Renal pelvis (tissue), 12 donors: ENCODE measurements at places on chromosomes 11 and 22. TPM values are rescaled to one million over a fixed set of nuclear protein-coding genes. Genes with fewer than 3 reads are reported as not detected.

- no peak for DNase-seq
Observed at GRCh38 chr22:43849731-43850130, 12.6 kb downstream of the SULT4A1 start.

- no peak for DNase-seq
Observed at GRCh38 chr11:103637295-103637694, 399.1 kb upstream of the DDI1 start.

LARGE1 gene
- 27.6 TPM for polyA plus RNA-seq

DNA sequence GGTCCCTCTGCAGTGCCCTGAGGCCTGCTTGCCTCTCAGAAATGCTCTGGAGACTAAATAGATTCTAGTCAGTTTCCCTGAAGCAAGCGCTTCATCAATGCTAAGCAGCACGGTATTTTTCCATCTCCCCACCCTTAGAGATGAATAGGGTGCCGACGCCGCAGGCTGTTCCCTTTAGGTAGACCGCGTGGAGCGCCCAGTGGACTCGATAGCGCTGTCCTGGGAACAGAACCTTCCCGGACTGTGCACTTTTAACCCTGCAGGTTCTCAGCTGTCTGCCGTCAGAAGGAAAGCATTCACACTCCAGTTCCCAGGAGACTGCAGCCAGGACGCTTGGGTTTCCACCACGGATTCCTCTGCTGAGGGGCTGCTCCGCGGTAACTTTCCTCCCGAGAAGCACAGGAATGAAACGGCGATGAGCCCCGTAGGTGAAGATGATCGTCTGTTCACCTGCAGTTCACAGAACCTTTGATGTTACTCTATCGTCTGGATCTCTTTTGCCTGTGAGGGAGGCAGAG, 9.1 kb upstream of the KCNJ1 start:
- DNase-seq = no peak

DNA sequence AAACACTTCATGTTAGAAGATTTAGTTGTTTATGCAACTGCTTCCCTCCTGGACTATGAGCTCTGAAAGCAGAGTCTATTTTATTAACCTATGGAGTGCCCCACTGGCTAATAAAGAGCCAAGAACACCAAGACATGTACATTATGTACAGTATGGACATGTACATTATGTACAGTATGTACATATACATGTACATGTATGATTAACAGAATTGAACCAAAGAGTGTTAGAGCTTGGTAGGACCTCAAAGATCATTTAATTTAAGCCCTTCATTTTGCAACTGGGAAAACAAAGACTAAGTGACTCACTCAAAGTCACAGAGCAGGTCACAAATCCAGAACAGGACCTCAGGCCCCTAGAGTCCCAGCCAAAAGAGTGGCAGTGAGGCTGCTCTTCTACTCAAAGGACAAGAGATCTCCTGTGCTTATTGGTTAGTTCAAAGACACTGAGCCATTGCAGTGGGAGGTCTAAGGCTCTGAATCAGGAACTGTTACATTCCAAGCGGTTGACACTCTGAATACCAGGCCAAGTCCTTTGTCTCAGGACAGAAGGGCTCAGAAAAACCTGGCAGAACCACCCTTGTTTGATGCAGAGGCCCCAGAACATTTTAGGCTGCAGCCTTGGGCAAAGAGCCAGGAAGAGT, 103.8 kb downstream of the FAM168A start:
- no peak for DNase-seq

GATD1 gene
- 111 TPM for polyA plus RNA-seq

GRCh38 chr22:37545703-37546436, 14.4 kb upstream of the CDC42EP1 start:
- DNase-seq = peak; percentile 95

VPREB1 gene
- polyA plus RNA-seq = 0.68 TPM

- no peak for DNase-seq
Observed at GRCh38 chr11:42074306-42074705, 614.9 kb upstream of the LRRC4C start.

DNA sequence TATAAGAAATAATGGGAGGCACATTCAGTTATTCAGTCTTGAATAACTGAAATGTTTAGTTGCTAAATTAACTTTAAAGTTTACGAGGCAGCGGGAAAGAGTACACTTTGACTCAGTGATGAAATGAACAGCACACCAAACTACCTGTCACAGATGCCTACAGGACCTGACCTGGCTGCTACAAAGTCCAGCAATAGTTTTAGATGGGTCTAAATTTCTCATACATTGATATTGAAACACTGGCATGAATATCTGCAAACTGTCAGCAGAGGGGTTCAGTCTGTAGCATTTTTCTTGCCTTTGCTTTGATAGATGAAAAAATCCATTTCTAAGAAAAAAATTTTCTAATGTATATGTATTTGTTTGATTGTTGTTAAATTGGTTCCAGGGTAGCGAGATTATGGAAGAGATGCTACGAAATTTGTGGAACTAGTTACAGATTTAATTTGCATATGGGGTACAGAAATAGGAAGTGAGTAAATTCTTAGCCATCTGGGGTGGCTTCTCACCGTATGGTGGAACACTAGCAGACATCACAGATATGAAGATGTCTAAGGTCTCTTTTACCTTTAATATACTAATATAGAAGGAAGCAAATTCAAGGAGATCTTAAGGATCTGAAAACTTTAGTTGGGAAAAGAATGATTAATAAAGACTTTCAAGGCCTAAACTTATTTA, 20.8 kb upstream of the GAB2 start:
- no peak for DNase-seq
